Activated CD4-positive, CD25-positive, alpha-beta regulatory T cell treated with anti-CD3 and anti-CD28 coated beads, Interleukin-2, amount 50 U/mL, for 16 hours (primary cell): ENCODE measurements at places on chromosomes 13 and 19.

DNA sequence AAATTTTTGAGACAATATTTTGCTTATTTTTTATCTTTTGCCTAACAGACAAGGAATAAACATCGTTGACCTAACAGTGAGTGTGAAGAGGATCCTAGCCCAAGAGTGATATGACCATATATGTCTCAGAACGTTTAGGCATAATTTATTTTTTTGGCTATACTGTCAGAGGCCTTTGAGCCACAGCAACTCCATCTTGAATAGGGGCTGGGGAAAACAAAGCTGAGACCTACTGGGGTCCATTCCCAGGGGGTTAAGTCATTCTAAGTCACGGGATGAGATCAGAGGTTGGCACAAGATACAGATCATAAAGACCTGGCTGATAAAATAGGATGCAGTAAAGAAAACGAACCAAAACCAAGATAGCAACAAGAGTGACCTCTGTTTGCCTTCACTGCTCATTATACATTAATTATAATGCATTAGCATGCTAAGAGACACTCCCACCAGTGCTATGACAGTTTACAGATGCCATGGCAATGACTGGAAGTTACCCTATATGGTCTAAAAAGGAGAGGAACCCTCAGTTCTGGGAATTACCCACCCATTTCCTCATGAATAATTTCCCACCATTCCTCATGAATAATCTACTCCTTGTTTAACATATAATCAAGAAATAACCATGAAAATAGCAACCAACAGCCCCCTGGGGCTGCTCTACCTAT lies 510.9 kb upstream of the PCDH9 start:
- DNase-seq = no peak

- no peak for DNase-seq
Observed at GRCh38 chr13:44191504-44192171, 182.0 kb upstream of the SERP2 start.

GRCh38 chr19:39918183-39918651 lies 16.2 kb downstream of the FCGBP start:
- no peak for DNase-seq

- DNase-seq = no peak
Observed at GRCh38 chr13:98488736-98489135, 88.2 kb downstream of the STK24 start.

DNA sequence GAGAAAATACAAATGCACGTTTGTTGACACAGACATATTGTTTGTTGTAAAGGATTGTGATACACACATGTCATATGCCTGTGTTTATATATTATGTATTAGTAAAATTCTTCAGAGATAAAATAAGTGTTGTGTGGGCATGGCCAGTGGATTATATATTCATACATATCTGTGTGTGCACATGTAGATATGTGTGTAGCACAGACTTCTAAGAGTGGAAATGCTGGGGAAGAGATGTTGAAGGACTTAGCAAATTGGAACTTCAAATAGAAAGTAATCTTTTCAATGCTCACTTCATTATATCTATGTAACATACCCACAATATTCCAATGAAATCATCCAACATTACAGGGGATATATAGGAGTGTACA lies 413.2 kb downstream of the LMO7 start:
- no peak for DNase-seq

GRCh38 chr19:14006085-14006765 lies at the start of gene RFX1:
Gene RFX1 (minus strand): TSS chr19:14006320. CDS start chr19:13993843, 12,477 bp downstream.
- peak; percentile 100 for DNase-seq
